ENCODE measurements at places on chromosomes 16 and 17.

- DNase-seq = no peak
Measured at GRCh38 chr16:2226245-2226793, 2.9 kb downstream of the E4F1 start.

DNA sequence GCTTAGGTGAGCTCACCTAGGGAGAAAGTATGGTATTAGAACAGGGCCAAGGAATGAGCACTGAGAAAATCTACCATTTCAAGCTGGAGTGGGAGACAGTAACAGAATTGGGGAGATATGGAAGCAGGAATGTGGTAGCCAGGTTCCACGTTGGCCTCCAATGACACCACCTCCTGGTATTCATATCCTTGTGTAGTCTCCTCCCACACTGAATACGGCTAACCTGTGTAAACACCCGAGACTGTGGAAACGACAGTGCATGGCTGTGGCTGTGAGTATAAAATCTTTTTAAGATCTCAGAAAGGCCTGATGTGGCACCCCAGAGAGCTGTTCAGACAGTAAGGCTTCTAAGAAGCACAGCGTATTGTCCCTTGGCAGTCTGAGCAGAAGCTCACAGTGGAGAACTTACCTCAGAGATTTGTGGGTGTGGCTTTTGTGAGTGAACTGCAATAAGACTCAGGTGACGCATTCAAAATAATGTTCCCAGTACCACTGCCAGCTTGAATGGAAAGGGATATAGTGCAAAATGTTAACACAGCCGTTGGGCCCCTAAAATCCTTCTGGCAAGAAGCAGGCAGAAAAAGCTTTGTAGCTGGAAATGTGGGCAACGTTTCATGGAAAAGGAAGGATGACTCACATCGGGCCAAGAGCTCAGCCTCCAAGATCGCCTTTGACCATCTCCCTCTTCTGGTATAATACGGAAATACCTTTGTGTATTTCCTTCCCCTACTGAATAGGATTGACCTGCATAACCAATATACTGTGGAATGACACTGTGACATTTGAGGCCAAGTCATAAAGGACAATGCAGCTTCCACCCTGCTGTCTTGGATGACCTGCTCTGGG, 14.4 kb downstream of the SDR42E1 start:
- peak; percentile 20 for DNase-seq

DNA sequence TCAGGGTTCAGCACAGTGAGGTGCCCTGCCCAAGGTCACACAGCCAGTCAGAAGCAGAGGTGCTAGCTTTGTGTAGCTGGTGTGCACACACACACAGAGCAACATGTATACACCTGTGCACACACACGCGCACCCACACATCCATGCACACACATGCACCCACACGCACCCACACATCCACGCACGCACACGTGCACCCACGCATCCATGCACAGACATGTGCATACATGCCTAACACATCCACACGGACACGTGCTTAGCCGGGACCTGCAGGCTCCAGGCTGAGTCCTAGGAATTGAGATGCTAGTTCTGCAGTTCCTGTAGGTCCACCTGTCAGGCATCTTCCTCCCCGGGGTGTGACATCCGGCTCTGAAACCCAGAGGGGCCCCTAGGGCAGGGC, 13.0 kb upstream of the DPEP1 start:
- no peak for DNase-seq

GRCh38 chr17:17792551-17793377, 44.0 kb downstream of the SREBF1 start:
- DNase-seq = no peak

DNA sequence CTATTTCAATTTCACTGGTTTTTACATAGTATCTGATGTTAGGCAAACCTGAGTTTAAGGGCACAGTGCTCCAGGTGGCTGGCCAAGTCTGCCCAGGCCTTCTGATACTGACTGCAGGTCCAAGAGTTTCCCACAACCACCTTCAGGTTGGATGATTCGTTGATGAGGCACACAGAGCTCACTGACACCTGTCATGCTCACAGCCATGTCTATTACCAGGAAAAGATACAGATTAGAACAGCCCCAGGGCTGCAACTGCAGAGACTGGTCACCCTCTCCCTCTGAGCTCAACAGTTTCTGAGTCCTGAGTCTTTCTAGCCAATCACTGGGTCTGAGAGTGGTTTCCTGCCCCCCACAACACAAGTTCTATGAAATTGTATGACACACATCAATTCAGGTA, 37.2 kb downstream of the MEAK7 start:
- no peak for DNase-seq

- DNase-seq = no peak
Measured at GRCh38 chr16:12646490-12647274, 157.0 kb downstream of the CPPED1 start.

DNA sequence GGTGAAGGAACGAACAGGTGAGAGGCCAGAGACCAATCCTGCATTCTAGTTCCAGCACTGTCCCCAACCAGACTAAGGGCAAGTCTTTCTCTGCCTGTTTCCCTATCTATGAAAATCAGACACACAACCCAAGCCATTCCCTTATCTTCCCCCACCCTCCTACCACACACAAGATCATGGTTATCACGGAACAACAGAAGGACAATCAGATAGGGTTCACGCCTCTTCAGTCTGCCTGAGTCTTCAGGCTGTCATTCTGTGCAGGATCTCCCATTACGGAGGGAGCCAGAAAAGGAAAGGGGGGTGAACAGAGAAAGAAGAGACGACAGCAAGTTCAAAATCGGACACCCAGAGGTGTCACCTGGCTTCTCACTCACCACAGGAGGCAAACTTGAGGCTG, 11.1 kb downstream of the TLE7 start:
- no peak for DNase-seq

- no peak for DNase-seq
Measured at GRCh38 chr16:58127033-58127556, 2.1 kb downstream of the CFAP20 start.

DNA sequence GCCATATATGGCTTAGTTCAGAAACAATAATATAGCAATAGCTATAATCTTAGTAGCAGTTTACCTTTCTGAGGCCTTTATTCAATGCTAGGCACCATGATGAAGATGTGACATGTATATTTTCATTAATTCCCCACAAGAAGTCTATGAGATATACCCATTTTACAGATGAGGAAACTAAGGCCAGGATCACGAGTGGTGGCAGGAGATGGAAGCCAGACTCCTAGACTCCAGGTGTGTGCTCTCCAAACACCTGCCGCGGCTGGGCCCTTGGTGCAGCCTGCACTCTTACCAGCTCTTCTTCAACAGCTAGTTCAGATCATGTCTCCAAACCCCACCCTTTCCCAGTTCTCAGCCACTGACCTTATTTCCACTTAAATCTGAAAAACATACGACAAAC, 15.2 kb downstream of the NXPH3 start:
- DNase-seq = no peak

GRCh38 chr17:81489998-81490992, 22.3 kb downstream of the ACTG1 start:
- DNase-seq = no peak

- no peak for DNase-seq
Measured at GRCh38 chr17:29331075-29331707, 37.2 kb upstream of the NUFIP2 start.

GRCh38 chr16:88460496-88461330, 7.6 kb downstream of the ZFPM1 start:
- no peak for DNase-seq

DNA sequence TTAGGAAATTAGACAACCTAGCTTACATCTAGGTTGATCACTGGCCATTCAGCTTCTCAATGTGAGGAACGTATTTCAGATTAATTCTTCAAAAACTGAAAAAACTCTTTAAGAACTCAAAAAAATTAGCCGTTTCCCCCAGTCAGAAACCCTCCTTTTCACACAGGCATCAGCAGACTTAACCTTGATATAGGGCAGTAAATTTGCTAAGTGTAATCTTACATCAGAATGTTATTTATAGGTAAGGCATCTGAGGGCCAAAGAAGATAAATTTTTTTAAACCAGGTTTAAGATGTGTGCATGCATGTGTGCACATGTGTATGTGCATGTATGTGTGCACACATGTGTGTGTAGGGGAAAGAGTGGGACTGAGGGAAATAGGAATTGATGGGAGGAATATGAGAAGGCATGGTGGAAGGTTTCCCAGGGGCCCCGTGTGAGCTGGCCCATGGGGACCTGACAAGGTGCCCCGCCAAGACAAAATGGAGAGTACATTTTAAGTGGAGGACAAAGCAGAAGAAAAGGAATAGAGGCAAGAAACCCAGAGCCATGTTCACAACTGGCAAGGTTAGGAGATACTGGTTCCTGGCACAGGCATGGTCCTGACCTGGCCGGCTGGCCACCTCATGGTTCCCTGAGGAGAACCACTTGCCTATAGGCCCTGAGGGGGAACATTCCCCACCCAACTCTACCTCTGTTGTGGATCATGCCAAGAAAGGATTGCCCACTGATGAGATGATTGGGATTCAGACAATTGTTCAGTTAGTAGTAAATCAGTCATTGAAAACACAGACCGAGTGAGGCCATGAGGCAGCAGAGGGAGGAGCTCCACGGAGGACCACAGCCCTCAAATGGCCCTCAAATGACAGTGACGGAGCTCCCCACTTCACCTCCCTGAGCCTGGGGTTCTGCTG, 33.0 kb downstream of the TEX2 start:
- DNase-seq = no peak

DNA sequence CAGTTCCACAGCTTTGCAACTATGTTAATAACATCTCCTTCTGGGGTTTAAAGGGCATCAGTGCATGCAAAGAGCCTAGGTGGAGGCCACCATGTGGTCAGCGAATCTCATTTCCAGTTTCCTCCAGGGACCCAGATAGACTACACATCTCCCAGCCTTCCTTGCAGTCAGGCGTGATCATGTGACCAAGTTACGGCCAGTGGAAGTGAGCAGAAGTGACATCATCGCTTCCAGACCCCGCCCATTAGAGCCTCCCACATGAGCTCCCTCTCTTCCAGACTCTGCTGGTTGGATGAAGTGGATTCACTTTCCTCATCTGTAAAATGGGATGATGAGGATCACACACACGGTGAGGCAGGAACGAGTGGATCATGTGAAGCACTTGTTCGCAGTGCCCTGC, 27.4 kb upstream of the KDM8 start:
- no peak for DNase-seq
